ENCODE measurements at places on chromosomes 13 and 19.

GRCh38 chr13:41905600-41906254 lies 55.2 kb downstream of the VWA8 start:
- peak; percentile 36 for DNase-seq

DNA sequence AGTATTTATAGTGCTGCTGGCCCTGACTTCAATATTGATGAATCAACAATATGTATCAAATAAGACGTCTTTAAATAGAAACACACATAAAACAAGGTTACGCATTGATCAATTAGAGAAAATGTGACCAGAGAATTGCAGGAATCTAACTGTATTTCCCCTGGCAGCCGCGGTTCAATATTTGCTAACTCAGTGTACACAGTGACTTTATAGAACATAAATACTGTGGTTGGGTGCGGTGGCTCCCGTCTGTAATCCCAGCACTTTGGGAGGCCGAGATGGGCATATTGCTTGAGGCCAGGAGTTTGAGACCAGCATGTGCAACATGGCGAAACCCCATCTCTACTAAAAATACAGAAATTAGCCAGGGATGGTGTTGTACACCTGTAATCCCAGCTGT lies 22.8 kb upstream of the UPF3A start:
- no peak for DNase-seq

GRCh38 chr19:45251452-45252354 lies 632 bp downstream of the MARK4 start:
- peak; percentile 21 for DNase-seq

DNA sequence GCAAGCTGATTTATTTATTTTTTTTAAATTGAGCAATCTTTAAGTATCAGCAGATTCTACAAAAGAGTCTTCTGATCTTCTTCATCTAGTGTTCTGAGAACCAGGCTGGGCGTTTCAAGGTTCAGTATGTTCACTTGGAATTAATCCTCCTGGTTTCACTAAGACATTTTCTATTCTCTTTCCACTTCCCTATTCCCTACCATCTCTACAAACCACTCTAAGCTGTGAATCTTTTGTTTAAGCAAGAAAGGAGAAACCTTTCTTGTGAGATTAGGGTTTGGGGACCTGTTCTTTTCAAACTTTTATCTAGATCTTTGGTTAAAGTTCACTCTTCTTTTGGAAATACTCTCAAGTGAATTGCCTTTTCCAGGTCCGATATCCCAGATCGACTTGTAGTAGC lies 59.3 kb downstream of the URI1 start:
- DNase-seq, result no peak

GRCh38 chr19:45785781-45786532 lies 3.7 kb upstream of the DMPK start:
- DNase-seq, result no peak

- DNase-seq, result peak; percentile 45
These were observed 1.3 kb downstream of the NFIX start for GRCh38 chr19:12996406-12997094.

- DNase-seq, result no peak
These were observed 778.3 kb upstream of the PCDH20 start for GRCh38 chr13:62193919-62194318.

DNA sequence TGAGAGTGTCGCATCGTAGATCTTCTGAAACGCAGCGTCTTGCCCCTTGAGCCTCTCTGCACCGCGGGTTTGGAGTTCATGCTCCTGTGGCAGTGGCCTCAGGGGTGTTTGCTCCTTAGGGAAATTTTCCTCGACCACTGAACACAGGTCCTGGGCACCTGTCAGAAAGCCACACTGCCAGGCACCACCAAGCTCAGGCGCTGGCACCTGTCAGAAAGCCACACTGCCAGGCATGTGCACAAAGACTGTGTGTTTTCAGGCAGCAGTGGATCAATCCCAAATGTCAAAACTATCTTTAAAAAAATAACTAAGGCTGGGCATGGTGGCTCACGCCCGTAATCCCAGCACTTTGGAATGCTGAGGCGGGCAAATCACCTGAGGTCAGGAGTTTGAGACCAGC lies 87.1 kb downstream of the ATP11A start:
- no peak for DNase-seq

DNA sequence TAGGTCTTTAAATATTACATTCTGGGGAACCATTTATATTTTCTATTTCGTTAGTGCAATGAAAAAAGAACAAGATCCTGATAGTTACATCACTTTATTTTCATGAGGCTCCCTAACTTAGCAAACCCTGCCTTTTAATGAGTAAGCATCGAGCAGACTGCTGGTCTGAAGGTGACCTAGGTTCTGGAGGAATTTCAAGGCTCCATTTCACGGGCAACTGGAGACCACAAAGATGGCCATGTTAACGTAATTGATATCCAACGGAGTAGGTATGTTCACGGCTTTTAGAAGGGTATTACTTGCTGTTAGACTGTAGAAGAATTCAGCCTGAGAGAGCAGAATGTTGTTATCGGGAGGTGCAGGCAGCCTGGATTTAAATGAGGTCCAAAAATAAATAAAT lies 1597.6 kb downstream of the EFNB2 start:
- DNase-seq, result no peak

DNA sequence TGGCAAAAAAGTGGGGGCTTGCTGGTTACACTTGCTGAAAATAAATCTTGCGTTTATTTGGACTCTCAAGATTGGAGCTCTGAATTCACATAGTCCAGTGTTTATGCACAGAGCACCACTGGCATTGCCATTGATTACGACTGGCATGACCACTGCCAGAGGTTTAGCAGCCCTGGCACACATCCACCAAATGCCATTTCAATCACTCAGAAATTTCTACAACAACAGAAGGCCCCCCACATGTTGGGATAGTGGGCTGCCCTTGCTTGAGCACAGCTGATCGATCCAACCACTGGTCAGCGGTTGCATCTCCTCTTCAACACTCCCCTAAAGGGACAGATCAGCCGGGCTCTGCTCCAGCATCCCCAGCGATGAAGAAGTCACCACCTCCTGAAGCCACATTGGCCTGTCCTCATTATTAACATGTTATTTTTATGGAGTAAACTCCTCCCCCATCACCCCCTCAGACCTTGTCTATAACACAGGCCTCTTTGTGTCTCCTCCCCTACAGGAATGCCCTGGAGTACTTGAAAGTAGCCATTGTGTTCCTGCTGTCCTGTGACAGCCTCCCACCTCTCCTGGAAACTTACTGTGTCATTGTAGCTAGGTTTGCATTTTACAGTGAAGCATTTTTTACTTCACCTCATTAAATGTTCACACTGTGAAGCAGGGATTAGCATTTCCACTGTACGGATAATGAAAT lies 51.3 kb downstream of the CDADC1 start:
- no peak for DNase-seq

DNA sequence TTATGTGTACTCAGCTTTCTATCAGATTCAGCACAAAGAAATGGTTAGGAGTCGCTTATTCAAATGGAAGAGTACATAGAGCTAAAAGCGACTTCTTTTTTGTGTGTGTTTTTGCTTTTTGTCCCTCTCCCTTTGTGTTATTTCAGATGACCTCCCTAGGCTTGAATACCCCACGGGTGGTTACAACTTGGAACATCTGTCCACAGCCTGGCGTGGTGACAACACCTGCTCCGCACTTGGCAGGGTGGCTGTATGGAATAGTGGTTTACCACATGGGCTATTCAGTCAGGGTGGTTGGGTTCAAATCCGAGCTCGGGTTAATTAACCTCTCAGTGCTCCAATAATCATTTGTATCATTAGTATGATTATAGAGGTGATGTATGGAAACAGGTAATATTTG lies 151.6 kb upstream of the FREM2 start:
- no peak for DNase-seq

- no peak for DNase-seq
These were observed 3.2 kb downstream of the CEBPA start for GRCh38 chr19:33299051-33299688.

DNA sequence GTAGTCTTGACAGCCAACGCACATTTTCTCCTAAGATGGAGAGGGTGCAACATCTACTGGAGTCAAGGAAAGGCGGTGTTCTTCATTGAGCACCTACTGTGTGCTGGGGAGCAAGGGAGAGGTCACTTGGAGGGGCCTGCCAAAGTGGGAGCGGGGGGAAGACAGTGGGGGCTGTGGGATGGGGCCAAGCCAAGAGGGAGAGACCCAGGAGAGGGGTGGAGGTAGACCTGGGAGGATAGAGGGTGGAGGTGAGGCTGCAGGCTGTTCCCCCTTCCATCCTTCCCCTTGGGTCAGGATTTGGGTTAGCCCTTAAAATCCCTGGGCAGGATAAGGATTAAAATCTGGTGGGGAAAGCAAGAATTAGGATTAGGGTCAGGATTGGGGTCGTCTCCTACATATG lies 1.7 kb upstream of the PLPP2 start:
- no peak for DNase-seq

GRCh38 chr13:113489171-113489548 lies 1.4 kb downstream of the DCUN1D2 start:
- DNase-seq, result peak; percentile 28

- no peak for DNase-seq
These were observed 1729.5 kb upstream of the SPRY2 start for GRCh38 chr13:82070416-82070815.

DNA sequence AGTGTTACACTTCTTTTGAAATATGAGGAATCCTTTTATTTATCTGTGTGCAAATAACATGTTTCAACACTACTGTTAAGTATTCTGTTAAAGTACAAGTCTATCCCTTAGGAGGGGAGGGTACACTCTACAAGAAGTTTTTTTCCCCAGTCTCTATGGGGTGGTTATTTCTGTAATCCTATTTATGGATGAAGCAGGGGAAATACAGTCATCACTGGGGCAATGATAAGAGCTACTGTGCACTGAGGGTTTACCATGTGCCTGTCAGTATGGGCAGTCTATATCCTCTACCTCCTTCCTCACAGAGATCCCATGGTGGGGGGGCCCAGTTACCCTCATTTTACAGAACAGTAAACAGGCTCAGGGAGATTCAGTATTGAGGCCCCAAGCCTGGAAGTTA lies 16.6 kb upstream of the TRIM13 start:
- DNase-seq, result no peak

GRCh38 chr19:21109116-21109515 lies 27.1 kb downstream of the ZNF714 start:
- no peak for DNase-seq

- peak; percentile 93 for DNase-seq
These were observed 144.5 kb downstream of the RGCC start for GRCh38 chr13:41601718-41602445.

DNA sequence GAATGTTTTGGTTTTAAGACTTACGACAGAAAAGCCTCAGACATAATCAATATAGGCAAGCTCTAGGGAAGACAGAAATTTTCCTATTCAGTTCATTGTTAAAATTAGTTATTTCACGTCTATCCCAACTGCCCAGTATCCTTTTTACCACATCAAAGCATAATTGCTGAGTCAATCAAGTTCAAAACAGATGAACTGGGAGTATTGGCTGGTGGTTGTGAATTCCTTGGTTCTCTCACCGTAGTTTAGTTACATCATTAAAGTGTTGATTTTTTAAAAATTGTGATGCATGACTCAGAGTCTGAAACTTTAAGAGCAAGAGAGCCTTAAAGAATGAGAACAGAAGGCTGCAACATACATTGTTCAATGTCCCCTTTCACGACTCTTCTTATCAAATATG lies 143.3 kb upstream of the FREM2 start:
- no peak for DNase-seq

- no peak for DNase-seq
These were observed 100.0 kb downstream of the TSHZ3 start for GRCh38 chr19:31249217-31249616.

GRCh38 chr19:10691883-10692282 lies 9.4 kb upstream of the QTRT1 start:
- DNase-seq, result no peak

DNA sequence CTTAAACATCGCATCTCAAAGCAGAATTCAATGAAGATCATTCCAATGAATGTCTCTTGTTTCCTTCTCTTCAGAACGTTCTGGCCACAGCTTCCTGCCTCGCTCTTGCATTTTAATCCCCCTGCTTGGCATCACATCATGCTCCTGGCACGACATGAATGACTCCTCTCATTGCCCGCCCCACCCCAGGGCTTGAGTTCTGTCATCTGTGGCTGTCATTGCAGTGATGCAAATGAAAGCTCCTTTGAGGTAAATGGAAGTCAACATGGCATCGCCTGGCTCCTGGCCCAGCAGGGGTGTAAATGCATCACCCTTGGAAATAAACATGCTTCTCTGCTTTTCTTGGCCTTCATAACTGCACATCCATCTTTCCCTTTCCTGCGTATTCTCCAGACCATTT lies 48.6 kb downstream of the SCEL start:
- DNase-seq, result no peak

- no peak for DNase-seq
These were observed 321.7 kb upstream of the TSHZ3 start for GRCh38 chr19:31670931-31671330.

DNA sequence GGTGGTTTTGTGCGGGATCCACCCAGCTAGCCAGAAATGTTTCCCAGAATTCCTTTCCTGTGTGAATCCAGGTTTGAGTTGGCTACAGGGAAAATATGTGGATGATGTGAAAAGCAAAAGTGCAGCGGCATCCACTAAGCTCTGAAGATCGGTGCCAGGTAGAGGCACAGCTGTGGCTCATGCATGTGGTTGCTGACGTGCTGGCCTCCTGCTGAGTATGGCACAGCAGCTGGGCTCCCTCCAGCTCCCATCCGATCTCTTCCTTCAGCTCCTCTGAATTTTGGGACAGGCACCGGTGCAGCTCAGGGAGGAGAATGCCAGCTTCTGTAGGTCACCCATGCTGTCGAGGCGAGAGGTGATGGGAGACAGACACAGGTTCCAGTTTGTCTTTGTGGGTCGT lies 84.0 kb upstream of the GSX1 start:
- DNase-seq, result no peak

GRCh38 chr13:77800219-77800618 lies 102.7 kb downstream of the SLAIN1 start:
- DNase-seq, result peak; percentile 70

GRCh38 chr19:10862561-10863106 lies 8.7 kb upstream of the CARM1 start:
- DNase-seq, result no peak
